ENCODE measurements at places on chromosomes 5 and 9.

- no peak for DNase-seq
These were observed 29.2 kb upstream of the TIFAB start for GRCh38 chr5:135481387-135481786.

GRCh38 chr5:154273028-154273617, 82.6 kb downstream of the GALNT10 start:
- DNase-seq, result peak; percentile 11

DNA sequence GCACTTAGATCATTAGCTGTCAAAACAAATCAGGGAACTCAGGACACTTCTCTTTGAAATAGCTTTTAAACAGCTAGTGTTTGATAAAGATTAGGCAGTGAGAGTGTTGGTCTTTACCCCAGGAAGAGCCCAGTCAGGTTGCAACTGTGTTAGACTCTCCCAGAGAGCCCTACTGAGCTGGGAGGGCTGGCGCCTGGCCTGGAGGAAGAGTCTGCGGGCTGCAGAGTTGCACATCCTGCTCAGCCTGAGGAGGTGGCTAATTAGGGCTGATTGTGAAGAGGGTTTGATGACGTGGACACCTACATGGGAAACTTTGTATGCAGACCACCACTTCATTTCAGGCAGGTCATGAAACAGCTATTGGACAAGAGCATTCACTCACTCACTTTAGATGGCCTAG, 112.0 kb downstream of the TMEM174 start:
- DNase-seq, result no peak

DNA sequence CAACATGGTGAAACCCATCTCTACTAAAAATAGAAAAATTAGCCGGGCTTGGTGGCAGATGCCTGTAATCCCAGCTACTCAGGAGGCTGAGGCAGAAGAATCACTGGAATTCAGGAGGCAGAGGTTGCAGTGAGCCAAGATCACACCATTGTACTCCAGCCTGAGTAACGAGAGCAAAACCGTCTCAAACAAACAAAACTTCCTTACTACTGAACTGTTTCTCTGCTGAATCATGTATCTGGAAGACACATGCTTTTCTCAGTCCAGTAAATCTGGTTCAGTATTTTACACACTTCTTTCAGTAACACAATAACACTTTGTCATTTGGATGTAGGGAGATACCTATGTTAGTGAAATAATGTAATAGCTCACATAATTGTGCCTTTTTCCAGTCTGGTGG, 7.9 kb downstream of the TRMT10B start:
- no peak for DNase-seq

- no peak for DNase-seq
These were observed 299.6 kb downstream of the EPB41L4A start for GRCh38 chr5:112119508-112119907.

DNA sequence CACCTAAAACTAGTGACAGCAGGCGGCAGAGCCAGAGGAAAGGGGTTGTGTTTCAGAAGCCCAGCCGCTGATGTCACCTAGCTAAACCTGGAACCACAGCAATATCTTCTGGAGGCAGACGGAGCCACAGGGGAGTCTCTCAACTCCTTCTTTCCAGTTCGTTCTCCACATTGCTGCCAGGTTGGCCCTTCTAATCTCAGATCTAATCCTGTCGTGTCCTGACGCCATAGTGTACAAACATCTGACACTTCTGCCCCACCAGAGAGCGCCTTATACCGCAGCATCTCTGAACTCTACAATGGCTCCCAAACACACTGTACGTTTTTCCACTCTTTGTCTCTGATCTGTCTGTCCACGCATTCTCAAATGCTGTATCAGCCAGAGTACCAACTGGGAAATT, 240.0 kb downstream of the SMARCA2 start:
- no peak for DNase-seq

DNA sequence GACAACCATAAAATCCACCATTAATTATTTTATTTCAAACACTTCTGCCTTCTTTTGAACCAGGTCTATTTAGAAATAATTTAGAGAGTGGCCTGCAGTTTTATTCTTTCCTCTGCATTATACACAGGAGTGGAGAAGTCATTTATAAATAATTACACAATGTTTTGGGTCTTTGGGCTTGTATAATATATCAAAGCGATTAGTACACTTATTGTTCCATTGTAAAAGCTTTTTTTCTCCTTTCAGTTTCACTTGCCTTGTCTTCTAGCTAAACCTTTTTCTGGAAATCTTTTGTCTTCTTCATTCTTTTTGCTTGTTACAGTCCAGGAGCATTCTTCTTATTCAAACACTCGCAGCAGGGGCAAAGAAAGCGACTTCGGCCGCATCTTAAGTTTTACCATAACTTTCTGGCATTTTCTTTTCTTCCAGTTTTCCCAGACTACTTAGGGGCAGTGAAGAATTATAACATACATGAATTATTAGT, 7.3 kb upstream of the NEUROG1 start:
- no peak for DNase-seq

DNA sequence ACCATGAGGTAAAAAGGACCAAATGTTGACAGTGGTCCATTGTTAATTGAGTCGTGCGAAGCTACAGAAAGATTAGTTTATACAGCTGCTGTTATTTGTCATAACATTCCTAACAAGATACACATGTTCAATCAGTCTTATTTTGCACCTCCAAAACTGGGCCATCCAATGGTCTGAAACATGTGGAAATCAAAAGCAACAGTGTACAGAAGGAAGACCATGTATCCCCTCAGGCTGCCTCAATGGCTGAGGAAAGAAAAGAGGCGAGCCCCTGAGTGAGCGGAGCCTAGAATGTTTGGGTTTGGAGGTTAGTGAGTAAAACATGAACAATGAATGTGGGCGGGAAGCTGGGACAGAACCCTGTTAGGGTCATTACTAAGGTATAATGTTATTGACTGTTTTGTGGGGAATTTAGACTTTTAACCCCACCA, 35.6 kb downstream of the NFIB start:
- DNase-seq, result no peak

GRCh38 chr9:136546697-136547501, 1.1 kb upstream of the NOTCH1 start:
- peak; percentile 49 for DNase-seq

- no peak for DNase-seq
These were observed 44.2 kb upstream of the GNPDA1 start for GRCh38 chr5:142056816-142057696.

DNA sequence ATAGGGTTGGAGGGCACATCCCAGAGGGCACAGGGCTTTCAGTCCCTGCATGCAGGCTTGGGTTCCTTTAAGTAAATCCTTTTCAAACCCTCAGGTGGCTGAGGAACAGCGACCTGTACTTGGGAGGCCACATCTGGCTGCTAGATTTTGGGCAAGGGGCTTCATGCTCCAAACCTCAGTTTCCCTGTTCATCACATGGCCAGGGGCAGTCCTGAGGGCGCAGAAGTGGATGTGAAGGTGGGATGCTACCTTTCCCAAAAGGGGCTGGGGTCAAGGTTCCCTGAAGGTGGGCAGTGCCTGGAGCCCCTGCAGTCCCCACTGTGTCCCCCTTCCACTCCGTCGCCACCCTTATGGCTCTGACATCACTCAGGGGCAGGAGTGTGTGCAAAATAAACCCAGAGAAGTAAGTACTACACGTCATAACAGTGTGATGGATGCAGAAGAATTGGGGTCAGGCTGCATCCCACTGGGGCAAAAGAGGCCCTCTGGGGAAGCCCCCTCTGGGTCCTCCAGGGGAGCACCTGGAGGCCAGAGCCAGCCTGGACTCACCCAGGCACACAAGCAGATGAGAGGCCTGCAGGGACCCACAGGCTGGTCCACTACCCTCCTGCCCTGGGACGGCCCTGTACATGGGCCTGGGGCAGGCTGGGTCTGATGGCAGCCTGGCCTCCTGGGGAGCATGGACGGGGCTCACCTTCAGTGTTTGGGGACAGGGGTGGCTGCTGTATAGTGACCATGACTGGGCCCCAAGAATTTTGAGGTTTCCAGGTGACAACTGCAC, 1.9 kb upstream of the CARD19 start:
- DNase-seq, result no peak

DNA sequence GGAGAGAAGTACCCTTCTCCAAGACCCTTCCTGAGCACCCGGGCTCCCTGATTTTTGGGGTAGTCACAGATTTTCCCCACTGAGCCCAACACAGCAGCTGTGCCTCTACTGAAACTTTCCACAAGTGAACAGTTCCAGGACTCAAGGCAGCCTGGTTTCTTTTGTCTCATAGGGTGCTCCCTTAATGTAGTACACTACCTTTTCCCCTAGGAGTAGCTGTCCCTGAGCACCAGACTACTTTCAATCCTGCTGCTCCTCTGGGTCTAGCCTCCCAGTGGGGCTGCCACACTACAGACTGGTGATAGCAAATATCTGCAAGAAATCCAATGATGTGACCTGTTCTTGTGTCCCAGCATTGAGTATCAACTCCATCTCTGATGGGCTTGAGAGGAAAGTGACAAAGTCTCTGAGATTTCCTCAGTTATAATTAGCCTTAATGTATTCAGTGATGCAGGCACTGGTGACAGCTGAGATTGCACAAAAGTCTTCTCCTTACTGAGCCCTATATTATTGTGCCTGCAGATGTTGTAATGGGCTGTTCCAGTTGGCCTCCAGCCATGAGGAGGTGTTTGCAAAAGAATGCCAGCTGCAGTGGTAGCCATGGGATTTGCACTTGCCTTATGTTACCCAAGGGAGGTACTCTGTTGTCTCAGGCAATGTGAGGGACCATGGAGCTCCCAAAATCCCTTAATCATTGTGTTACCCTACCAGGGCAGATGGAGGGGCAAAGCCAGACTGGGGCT, 1802.5 kb downstream of the EFNA5 start:
- DNase-seq, result no peak

DNA sequence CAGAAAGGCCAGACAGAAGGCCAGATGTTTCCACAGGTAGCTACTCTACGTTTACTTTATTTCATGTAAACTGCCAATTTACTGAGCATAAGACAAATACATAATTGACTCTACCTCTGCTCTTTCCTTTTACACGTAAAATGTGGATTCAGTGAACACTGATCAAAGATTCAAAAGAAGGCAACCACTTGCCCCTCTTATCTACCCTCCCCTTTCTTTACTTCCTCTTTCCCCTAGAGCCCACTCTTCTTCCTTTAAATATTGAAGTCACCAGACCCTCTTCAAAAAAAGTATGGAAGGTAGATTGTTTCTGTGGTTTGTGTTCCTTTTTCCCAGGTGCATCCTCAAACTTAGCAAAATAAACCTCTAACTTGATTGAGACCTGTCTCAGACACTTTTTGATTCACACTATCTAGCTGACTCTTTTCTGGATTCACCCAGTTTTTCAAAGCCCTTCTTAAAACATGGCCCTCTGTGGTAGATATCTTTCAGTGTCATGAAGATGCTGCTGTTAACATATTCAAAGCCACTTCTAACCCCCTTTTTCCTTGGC, 6.7 kb downstream of the FAM114A2 start:
- no peak for DNase-seq

Measured in activated T-helper 2 cell treated with anti-CD3 and anti-CD28 coated beads, Interferon-gamma antibody, Interleukin-2, Interleukin-4, amounts not matched to agents 10 μg/mL and 5 μg/mL and 100 μg/mL, durations not matched to agents 14 hours and 24 hours and 36 hours (primary cell).